Nucleus accumbens (tissue), 56 donors: ENCODE measurements at places on chromosomes 11 and 22.

- no peak for DNase-seq
Measured at GRCh38 chr11:131248588-131248987, 121.8 kb upstream of the NTM start.

- DNase-seq: no peak
Measured at GRCh38 chr11:114953039-114953438, 274.7 kb downstream of the NXPE2 start.

DNA sequence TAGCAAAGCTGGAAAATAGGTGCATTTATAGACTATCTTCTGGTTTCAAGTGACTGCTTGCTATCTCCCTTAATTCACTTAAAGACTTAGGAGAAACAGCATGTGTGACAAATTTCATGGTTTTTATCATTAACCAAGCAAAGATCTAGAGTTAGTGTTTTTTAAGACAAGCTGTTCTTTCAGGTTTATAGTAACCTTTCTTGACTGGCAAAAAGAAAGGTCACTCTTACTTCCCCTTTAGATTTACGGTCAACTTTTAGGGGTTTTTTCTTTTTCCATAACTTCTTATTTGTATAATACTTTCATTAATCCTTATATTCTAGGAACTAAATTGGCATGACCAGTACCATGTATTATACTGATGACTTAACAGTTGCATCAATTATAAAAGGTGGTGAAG, 46.6 kb downstream of the KDM2A start:
- DNase-seq: no peak

- DNase-seq: no peak
Measured at GRCh38 chr11:125343718-125344131, 152.3 kb downstream of the FEZ1 start.
